ENCODE measurements at places on chromosomes 4 and X. TPM values are rescaled to one million over a fixed set of nuclear protein-coding genes. Genes with fewer than 3 reads are reported as not detected.

- DNase-seq, result no peak
Observed at GRCh38 chrX:77945910-77946545, 23.4 kb downstream of the PGAM4 start.

- no peak for DNase-seq
Observed at GRCh38 chrX:153851981-153852380, 21.6 kb upstream of the PDZD4 start.

GRCh38 chrX:34350561-34351335, 218.6 kb upstream of the FAM47A start:
- no peak for DNase-seq

GRCh38 chrX:69538321-69538876, 34.3 kb downstream of the NALF2 start:
- DNase-seq, result peak; percentile 18

DNA sequence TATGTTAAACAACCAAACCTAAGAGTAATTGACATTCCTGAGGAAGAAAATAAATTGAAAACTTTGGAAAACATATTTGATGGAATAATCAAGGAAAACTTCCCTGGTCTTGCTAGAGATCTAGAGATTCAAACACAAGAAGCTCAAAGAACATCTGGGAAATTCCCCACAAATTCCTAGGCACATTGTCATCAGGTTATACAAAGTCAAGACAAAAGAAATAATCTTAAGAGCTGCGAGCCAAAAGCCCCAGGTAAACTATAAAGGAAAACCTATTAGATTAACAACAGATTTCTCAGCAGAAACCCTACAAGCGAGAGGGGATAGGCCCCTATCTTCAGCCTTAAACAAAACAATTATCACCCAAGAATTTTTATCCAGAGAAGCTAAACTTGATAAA, 1082.0 kb upstream of the IGFBP7 start:
- no peak for DNase-seq

- peak; percentile 9 for DNase-seq
Observed at GRCh38 chr4:41185614-41186592, 28.4 kb downstream of the APBB2 start.

- DNase-seq, result no peak
Observed at GRCh38 chr4:154120690-154121345, 331.9 kb upstream of the SFRP2 start.

DNA sequence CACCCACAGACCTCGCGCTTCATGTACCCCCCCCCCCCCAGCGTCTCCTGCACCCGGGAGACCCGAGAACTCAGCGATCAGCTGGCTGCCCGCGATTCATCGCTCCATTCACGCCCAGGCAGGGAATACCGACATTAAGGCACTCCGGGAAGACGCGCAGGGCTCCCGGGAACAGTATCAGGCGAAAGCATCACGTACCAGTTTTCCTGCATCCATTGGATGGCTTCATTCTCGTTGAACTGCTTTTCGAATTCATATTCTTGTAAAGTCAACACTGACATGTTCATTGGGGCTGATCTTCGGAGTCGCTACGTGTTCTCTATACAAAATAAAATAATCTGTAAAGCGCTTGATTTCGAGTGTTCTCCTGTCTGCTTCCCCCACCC, 373 bp downstream of the ELOVL6 start:
- no peak for DNase-seq

DNA sequence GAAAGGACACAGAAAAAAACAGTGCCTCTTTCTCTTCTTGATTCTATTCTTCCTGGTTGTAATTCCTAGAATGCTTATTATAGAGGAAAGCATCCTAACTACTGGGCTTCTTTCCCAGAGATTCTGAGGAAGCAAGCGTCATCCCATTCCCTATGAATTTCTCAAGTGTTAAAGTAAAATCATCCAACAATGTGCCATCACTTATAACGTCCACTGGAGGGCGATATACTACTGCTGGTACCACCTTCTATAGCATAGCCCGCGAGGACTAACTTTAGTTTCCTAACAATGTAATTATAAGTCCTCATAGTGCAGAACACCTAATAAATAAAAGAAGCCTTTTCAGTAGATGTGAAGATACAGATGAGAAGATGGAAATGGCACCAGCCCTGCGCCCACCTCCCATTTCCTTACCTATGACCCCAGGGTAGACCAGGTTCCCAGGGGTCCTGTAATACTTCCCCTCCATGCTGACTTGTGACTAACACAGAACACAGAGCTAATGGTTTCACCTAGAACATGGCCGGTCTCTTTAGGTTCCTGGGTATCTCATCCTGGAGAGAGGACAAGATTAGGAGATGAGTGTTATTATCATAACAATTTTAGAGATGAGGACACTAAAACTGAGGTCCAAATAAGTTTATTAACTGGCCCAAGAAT, 4.2 kb downstream of the CENPVL3 start:
- DNase-seq, result peak; percentile 1

- DNase-seq, result no peak
Observed at GRCh38 chrX:49754233-49754857, 58.6 kb upstream of the PAGE1 start.

GRCh38 chrX:72304877-72305276, 837 bp downstream of the CITED1 start:
- no peak for DNase-seq

DNA sequence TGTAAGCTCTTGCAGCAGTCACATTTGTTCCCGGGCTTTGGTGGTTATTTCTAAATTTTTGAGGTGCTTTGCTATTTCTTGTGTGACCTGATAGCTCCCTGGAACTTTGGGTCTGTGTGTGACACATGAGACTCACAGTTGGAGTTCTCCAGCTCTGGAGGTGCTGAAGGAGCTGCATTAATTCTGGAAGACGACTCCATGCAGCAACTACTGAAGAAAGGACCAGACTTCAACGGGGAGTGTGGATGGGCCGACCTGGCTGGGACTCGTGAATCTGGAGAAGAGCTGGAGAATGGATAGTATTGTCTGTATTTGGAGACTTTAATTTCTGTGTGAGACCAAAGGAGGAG, 1.5 kb downstream of the MRFAP1 start:
- DNase-seq, result no peak

- DNase-seq, result peak; percentile 67
Observed at GRCh38 chrX:41906515-41907187, 16.7 kb downstream of the CASK start.

DNA sequence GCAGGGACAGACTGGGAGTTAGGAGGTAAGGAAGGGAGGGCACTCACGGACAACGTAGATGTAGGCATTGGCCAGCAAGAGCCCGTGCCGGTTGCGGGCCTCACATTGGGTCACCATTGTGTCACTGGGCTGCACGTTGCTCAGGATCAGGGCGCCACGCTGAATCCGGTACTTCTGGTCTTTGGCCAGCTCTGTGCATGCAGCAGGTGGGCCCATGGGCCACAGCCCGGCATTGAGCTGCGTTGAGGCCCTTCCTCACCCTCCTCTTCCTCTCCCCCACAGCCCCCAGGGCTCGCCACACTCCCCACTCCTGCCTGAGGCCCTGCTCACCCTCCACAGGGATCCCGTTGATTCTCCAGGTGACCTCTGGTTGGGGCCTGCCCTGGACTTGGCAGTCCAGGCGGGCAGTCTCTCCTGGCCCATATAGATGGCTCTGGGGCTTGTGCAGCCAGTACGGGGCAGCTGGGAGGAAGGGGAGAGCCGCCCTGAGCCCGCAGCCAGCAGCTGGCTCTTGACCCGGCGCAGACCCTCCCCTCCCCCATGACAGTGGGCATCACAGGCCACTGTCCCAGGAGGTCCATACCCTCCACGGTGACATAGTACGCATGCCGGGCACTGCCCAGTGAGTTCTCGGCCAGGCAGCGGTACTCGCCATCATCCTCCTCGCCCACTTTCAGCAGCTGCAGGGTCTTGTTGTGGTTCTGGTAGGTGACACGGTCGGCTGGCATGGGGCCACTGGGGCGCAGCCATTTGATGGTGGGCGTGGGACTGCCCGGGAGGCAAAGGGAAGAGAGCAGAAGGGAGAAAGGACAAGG, 16.3 kb downstream of the L1CAM start:
- no peak for DNase-seq

GRCh38 chr4:165111906-165112367, 723 bp downstream of the TMEM192 start:
- no peak for DNase-seq

- no peak for DNase-seq
Observed at GRCh38 chr4:87506974-87507701, 22.0 kb downstream of the SPARCL1 start.

Gene CDKL5
- total RNA-seq, result 0.35 TPM

DNA sequence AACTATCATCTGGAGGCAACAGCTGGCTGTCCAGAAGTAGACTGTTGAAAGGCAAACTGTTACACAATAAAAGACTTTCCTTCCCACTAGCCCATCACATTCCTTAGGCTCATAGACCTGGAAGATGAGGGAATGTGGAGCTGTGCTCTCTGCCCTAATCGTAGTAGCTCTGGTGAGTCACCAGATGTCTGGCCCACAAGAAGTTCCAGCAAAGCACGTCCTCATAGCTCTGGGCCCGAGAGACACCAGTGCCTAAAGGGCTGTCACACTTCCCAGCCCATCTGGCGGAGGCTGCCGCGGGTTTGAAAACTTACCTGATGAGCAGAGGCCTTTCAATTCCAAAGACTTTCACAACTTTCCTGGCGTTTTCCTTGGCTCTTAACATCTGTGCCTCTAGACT, 81.7 kb upstream of the STOX2 start:
- DNase-seq, result peak; percentile 79

GRCh38 chrX:43590150-43590549, 65.9 kb upstream of the MAOA start:
- DNase-seq, result no peak

Gene IL15
- 27.4 TPM for total RNA-seq

- DNase-seq, result no peak
Observed at GRCh38 chr4:89337681-89338080, 30.1 kb upstream of the GPRIN3 start.

DNA sequence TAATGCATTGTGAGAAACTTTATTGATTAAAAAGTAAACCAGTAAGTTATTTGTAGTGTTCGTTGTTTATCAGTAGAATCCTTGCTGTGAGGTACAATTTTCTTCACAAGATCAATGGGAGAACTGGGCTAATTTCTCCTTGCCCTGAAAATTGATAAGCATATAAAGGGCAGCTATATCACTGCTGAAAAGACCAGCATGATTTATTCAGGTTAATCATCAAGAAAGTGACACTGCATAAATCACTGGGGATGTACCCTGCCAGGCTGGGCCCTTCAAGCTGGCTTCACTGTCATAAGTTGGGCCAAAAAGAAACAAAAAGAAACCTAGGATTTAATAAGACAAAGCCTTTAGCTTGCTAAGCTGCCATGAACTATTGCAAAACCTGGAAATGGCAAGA, 746.7 kb downstream of the STPG2 start:
- DNase-seq, result no peak

DNA sequence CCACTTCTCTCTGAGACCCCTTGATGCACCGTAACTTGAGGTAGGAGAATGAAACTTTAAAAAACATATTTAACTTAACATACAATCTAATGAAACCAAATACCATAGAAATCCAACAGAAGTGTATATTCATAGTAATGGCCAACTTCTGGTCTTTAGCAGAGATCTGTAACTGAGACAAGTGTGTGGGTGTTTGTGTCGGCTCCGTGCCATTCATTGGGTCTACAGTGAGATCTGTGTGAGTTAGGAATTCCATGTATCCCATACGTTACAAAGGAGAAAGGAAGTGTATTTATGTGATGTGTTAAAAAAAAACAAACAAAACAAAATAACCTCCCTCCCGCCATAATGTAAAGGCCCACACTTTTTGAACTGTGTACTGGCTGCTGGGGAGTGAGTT, 348.0 kb upstream of the NR3C2 start:
- no peak for DNase-seq

DNA sequence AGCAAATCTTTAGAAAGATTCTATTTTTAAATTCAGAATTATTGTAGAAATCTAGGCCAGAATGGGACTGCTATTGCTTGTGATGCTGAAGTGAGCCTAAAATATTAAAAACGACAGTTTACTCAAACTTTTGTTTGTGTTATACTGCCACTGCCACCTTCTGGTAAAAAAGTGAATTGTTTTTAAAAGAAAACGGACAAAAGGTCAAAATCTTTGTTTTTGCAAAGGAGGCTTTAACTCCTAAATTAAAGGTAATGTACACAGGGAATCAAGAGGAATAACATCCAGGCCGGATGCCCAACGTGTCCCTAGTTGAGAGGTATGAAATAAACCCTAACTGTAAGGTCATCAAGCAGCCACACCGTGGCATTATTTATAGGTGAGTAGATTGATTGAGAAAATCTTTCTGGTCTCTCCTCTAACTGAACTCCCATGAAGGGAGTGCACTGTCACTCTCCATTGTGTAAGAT, 338.3 kb upstream of the GALNT7 start:
- DNase-seq, result peak; percentile 22

Gene TMPRSS11A
- total RNA-seq, result not detected

Gene SMIM10L2A
- total RNA-seq, result 1.4 TPM

GRCh38 chrX:155086202-155086840, 15.0 kb downstream of the BRCC3 start:
- no peak for DNase-seq

Gene CD38
- total RNA-seq, result not detected

Gene NDUFA1
- total RNA-seq, result 81.0 TPM

Gene H2BW2
- not detected for total RNA-seq

DNA sequence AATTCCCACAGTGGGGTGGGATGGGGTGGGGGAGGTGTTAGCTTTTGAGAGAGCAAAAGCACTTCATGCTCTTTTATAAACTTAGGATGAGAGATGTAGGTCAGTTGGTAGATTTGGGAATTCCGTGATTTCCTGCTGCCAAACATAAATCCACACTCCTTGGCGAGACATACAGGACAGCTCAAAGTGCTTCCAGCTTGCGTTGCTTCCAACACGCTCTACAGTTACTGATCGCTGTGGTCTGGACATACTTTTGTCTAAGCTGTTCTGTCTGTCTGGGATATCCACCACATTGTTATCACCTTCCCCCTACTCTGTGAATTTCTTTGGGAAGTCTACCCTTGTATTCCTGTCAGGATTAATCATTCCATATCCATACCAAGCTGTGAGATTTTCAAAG, 117.5 kb downstream of the RAPGEF2 start:
- DNase-seq, result no peak

- no peak for DNase-seq
Observed at GRCh38 chr4:144564358-144564757, 81.6 kb upstream of the HHIP start.

DNA sequence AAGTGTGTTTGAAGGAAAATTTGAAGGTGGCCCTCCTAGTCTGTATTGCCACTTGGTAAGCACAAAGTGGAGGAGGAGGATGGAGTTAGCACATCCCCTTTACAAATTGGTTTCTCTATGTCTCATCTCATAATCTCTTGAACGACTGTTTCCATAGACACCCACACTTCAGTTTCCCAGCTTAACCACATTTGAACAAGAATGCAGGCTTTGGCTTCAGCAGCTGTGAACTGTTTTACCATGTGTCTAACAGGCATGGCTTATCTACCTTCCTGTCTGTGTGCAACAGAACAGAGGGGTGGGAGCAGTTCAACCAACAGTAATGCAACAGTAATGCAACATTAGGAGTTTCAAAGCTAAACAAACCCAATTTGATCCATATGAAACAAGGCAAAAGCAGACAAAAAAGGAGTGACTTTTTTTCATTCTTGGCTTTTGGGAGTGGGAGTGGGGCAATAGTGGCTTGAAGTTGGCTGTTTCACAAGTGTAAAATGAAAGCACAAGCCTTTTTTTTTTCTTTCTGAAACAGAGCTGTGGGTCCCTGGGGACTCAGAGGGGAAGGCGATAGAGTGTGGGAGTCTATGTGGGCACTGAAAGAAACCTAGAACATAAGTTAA, 108.0 kb downstream of the ITM2A start:
- DNase-seq, result no peak

- no peak for DNase-seq
Observed at GRCh38 chrX:17725181-17725580, 12.1 kb upstream of the SCML1 start.

GRCh38 chr4:45324455-45325417, 598.4 kb upstream of the GNPDA2 start:
- no peak for DNase-seq

Gene TIMM8A
- total RNA-seq, result 8.0 TPM

Gene RIBC1
- total RNA-seq, result 1.1 TPM
